Urinary bladder (tissue), 4 donors: ENCODE measurements at places on chromosomes 1 and 21.

GRCh38 chr21:46457801-46458314, 833 bp upstream of the DIP2A start:
- DNase-seq: no peak

GRCh38 chr1:150832597-150832996, 24.5 kb upstream of the CTSK start:
- no peak for DNase-seq

- no peak for DNase-seq
Measured at GRCh38 chr1:103129255-103129654, 20.9 kb upstream of the COL11A1 start.

DNA sequence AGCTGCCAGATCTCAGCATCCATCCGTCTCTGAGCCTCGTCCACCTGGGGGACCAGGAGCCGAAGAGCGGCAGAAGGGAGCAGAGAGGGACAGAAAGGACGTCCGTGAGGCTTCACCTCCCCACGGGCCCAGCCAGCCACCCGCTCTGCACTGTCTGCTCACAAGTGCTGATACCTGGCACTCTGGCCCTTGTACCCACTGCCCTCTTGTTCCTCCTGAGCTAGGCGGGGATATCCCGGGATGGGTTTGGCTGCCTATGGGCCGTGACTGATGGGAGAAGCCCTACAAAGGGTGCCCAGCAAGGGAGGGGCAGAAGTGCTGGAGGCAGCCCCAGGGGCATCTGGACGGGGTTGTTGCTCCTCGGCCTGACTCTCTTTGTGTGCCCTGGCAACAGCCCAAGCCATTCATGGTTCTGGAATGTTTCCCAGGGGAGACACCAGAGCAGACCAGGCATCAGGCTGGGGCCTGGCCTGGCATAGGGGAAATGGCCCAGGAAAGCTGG, 57.6 kb downstream of the LDLRAD2 start:
- DNase-seq: peak; percentile 31

DNA sequence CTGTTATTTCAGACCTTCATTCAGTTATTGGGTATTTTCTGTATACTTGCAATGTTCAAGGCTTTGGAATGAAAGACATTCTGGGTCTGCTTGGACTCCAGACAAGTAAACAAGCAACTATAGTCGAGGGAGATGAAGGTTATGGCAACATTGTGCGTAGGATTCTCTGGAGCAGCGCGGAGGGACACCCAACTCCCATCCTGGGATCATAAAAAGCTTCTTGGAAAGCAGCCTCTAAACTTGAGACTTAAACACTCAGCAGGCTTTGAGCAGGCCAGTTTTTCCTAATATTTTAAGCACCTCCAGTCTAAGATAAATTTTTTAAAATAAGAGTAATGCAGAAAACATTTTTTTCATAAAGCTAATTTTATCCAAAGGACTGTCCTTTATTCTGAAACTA, 7.6 kb upstream of the LYST start:
- no peak for DNase-seq

DNA sequence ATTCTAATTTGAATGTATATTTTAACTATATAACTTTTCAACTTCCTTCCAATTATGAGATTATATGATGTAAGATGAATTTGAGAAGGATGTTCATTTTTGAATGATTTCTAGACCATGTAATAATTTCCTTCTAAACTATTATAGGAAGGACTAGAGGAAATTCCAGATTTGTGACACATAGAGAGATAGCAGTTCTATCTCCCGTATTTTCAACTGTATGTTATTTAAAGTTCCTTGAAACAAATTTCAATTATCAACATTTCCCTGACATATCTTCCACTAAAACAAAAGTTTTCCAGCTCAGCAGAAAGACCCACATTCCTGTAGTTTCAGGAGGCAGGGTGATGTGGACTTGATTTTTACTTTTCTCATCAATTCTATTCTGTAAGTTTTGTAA, 396.7 kb upstream of the C1orf87 start:
- DNase-seq: no peak
